ENCODE measurements at places on chromosomes 6 and 20.

DNA sequence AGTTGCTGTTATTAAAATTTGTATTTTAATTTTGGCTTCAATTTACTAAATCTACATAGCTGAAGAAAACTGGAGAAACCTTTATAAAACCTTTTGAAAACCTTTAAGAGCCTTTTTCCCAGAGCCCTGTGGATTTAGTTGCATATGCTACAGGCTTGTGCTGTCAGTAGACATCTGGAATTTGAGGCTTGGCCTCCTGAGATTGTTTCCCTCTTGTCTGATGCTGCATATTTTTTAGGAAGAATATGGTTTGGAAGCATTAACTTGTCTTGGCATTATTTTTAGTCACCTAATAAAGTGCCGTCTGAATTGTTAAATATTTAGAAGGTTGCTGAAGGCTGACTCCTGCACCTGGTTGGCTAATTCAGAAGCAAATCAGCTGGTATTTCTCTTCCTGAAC, 369.4 kb downstream of the UTRN start:
- no peak for DNase-seq

DNA sequence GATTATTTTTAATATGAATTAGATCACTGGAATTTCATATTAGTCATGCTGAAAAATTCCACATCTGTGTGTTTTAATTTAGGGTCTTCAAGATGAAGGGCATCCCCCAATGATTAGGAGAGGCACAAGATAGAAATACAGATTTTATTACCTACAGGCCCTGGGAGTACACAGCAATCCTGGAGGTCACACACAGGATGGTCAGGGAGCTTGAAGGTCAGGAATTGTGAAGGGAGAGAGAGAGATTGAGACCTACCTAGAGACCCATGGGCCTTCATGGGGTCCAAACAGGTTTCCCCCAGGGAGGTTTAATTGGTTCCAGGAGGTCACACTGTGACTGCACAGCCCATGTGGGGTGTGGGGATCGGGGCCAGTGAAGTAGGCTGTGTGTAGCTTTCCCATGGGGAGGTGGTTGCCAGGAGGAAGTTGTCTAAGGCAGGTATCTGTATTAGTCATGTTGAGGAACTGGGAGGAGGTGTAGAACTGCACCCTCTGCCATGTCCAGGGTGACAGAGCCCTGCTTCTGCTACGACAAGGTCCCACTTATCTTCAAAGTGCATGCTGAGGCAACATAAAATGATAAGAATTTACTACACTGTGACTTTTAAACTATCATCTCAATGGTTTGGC, 18.3 kb downstream of the SNX9 start:
- DNase-seq: no peak

DNA sequence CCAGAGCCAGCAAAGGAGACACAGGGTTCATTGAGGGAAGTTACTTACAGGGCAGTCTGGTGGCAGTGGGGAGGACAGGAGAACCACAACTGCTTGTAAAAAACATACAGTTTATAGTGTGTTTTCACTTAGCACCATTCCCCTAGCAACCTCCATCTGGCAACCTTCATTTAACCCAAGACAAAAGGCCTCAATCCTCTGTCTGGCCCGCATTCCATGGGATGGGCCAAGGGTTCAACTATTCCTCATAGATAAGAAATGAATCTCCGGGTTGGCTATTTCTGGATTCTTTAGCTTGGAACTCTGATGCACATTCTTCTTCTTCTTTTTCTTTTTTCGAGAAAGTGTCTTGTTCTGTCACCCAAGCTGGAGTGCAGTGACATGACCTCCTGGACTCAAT, 26.3 kb upstream of the FYN start:
- no peak for DNase-seq

DNA sequence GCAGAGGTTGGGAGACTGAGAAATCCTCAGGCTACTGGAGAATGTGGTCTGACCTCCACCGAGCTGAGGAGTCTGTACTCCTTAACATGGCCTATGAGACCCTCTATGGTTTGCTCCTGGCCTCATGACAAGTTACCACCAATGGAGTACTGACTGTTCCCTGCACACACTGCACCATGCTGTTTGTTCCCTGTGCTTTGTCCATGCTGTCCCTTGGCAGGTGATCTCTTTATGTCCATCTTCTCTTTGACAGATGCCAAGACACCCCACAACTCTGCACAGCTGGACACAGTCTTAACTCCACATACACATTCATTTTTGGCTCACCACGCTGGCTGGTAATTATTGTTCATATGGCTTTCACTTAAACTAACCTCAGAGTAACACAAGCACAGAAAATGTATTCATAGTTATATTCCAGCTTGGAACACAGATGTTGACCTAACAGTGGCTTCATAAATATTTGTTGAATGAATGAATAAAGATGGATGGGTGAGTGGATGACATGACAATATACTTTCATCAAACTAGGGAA, 258.0 kb downstream of the ATXN1 start:
- no peak for DNase-seq

DNA sequence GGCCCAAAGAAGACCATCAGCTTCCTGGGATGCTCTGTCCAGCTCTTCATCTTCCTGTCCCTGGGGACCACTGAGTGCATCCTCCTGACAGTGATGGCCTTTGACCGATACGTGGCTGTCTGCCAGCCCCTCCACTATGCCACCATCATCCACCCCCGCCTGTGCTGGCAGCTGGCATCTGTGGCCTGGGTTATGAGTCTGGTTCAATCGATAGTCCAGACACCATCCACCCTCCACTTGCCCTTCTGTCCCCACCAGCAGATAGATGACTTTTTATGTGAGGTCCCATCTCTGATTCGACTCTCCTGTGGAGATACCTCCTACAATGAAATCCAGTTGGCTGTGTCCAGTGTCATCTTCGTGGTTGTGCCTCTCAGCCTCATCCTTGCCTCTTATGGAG, 5.1 kb downstream of the OR2H1 start:
- DNase-seq: no peak
